ENCODE measurements at places on chromosomes 16 and 17. TPM values are rescaled to one million over a fixed set of nuclear protein-coding genes. Genes with fewer than 3 reads are reported as not detected.

Gene SMIM36
- total RNA-seq, result not detected

Gene SPATA2L
- 18.5 TPM for total RNA-seq

Gene GP1BA
- total RNA-seq, result not detected

Gene KRT40
- total RNA-seq, result not detected

Gene VASN
- 2.8 TPM for total RNA-seq

Gene SP6
- 20.6 TPM for total RNA-seq

Gene OR4D1
- total RNA-seq, result not detected

Gene COA3
- total RNA-seq, result 63.6 TPM

Gene PDE6G
- not detected for total RNA-seq

Gene KRTAP4-3
- total RNA-seq, result not detected

Gene SLC52A1
- not detected for total RNA-seq

Gene NOMO2
- 153 TPM for total RNA-seq

Gene NLRC5
- total RNA-seq, result 1.6 TPM

Gene RMI2
- 47.4 TPM for total RNA-seq

Gene JUP
- 419 TPM for total RNA-seq

Gene PLEKHG4
- total RNA-seq, result 91.0 TPM

Gene PPP1R1B
- not detected for total RNA-seq

Gene ABCA5
- total RNA-seq, result 10.0 TPM

Gene EVPLL
- total RNA-seq, result not detected

Gene UTS2R
- 1.3 TPM for total RNA-seq

Gene NLE1
- total RNA-seq, result 26.2 TPM

Gene CA7
- total RNA-seq, result 0.68 TPM

Gene KRTAP16-1
- total RNA-seq, result not detected

Gene ARHGAP44
- total RNA-seq, result 3.3 TPM

Measured in Caco-2 (cell line).